ENCODE measurements at places on chromosomes 5 and 9.
A peak's percentile ranks its signal among the peaks of the same experiment; 100 is the strongest.

DNA sequence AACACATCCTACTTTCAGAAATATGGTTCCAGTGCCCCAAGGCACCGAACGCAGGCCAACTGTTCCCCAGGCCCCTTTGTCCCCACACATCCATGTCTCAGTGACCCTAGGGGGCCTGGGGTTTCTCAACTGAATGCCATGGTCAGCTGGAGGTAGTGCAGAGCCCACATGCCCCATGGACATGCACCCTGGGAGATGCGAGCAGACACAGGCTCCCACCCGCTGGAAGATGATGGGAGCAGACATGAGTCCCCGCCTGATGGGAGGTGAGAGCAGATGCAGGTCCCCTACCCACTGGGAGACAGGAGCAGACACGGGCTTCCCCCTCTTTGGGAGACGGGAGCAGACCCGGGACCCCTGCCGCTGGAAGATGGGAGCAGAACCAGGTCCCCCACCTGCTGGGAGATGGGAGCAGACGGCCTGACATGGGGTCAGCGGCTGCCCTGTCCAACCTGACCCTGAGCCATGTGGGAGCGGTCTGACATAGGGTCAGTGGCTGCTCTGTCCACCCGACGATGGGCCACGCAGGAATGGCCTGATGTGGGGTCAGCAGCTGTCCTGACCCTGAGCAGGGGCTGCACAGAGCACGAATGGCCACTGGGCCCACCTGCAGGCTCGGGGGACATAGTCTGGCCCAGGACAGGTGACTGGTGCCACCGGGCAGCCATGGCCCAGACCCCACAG is 18.4 kb downstream of the ZDHHC11B start:
- peak; percentile 18 for DNase-seq

DNA sequence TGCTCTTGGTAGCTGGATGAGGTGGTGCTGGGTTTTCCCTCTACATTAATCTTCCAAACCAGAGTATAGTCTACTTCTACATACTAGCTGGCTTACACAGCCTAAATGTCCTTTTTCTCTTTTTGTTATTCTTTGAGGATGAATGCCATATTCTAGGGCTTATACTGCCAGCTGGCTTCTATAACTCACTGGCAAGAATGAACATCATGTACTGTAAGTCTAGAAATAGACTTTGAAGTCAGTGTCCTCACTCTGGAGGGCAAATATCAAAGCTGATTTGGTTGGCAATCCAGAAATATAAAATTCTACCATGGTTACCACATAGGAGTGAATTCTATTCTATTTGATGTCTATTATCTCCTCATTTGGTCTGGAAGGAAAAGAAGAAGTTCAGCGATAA is 251.7 kb upstream of the TYRP1 start:
- DNase-seq, result no peak

DNA sequence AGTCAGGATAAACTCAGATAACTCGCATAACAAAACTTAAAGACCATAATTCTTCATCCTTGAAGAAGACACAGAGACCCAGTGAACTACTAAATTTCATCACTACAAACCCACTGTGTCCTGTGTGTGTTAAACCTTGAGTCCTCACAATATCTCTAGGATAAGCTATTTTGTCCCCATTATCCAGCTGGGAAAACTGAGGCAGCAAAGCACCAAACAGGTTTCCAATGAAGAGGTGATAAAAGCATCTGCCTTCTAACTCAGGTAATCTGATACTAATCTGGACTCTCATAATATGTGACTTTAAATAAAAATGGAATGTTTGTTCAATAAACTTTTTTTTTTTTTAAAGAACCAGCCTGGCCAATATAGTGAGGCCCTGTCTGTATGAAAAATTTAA is 62.7 kb upstream of the PPP2CA start:
- no peak for DNase-seq

DNA sequence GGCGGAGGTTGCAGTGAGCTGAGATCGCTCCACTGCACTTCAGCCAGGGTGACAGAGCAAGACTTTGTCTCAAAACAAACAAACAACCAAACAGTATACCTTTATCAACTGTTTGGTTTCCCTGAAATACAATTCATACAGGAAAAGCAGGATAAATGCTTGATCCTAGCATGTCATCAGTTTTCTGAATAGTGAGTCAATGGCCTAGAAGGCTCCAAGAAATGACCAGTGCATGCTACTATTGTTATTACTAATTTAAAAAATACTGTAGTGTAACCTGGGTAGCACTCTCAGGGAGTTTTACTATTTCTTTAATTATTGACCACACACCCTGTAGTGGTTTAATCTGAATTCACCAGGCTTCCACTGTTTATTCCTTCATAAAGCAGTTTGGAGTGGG is 101.0 kb upstream of the PTPN3 start:
- DNase-seq, result no peak

- no peak for DNase-seq
These were observed 6.6 kb upstream of the NRG2 start for GRCh38 chr5:140049713-140050112.

- DNase-seq, result no peak
These were observed 69.0 kb upstream of the IRX1 start for GRCh38 chr5:3526551-3527185.

- DNase-seq, result no peak
These were observed 1.9 kb downstream of the AP3S1 start for GRCh38 chr5:115843444-115844130.

DNA sequence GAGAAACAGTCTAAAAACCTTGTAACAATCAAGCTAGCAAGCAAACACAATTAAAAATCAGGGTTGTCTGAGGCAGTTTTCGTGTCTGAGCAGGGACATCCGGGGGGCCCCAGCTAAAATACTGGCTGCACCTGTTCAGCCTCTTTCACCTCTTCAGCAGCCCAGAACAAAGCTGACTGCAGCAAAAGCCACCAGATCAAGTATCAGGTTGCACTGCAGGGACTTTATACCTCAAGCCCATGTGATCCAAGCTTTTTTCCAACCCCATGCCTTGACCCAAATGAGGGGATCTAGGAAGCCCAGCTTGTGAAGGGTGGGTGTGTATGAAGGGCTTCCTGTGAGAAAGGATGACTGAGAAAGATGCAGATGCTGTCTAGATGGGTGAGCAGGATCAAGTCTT is 133.4 kb downstream of the SEMA6A start:
- peak; percentile 29 for DNase-seq

DNA sequence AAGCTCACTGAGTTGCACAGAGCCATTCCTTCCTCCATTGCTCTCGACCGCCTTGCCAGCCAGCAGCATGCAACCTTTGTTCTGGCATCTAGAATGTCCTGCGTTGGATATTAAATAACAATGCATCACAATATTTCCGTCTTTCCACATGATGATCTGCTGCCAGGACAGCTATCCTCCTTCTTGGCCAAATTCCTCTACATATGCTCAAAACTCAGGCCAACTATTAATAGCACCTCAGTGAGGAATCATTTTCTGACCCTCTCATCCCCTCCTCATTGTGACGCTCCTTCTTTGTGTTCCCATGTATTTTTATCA is 128.6 kb downstream of the MYO10 start:
- peak; percentile 51 for DNase-seq

DNA sequence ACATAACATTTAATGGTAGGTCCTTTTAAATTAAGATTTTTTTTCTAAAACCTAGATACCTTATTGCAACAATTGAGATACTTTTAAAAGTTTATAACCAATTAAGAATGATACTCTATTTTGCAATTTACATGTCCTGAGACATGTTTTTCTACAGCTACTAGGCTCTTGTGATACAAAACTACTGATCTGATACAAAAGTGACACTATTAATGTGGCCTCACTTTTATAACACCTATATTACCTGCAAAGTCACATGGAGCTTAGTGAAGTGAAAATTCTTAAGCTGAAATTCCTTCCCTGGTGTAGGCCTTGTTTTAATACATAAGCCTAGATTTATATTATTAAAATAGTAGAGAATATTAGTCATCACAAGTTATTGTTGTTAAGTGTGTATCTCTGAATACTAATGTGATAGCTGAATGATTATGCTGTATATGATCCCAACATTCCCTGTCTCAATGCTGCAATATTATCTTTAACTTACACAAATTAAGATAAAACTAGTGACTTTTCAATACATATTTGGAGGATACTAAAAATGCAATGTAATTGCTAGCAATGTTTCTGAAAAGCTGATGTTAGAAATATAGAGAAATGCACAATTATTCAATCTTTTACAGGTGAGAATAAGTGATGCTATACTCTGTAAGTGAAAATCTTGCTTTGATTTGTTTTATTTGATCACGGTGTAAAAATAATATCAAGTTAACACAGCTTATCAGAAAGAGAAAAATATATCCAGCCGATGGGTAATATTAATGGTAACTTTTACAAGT is 2.6 kb downstream of the NFIB start:
- DNase-seq, result no peak

DNA sequence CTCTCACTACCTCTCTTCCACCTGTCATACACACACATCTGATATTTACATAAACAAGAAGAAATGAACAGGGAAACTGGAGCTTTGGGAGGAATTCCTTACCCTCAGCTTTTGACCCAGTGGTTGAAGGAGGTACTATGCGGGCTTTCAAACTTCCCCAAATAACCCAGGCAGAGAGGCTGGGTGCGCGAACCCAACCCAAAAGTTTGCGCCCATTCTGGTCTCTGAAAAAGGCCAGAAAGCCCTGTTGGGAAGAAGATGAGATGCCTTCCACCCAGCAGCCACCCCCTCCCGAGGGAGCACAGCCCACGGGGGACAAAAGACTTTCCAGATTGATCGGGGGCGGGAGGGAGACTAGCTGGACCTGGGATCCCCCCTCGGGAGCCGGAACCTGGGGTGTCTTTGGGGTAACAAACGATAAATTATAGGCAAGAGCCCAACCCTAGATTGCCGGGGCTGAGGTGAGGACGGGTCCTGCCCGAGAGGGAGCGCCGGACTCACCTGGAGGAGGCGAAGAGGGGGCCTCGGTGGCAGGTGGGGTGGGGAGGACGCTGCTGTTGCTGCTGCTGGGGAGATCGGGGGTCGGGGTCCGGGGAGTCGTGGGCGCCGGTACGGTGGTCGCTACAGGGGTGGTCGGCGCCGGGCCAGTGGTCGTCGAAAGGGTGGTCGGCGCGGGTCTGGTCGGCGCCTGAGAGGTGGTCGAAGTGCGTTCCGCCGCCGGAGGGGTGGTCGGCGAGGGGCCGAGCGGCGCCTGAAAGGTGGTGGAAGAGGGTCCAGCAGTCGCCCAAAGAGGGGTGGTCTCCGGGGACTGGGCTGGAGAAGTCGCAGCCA is 798 bp downstream of the MEGF9 start:
- DNase-seq, result peak; percentile 51

- DNase-seq, result no peak
These were observed 22.1 kb downstream of the PCDHGC5 start for GRCh38 chr5:141510850-141511601.

DNA sequence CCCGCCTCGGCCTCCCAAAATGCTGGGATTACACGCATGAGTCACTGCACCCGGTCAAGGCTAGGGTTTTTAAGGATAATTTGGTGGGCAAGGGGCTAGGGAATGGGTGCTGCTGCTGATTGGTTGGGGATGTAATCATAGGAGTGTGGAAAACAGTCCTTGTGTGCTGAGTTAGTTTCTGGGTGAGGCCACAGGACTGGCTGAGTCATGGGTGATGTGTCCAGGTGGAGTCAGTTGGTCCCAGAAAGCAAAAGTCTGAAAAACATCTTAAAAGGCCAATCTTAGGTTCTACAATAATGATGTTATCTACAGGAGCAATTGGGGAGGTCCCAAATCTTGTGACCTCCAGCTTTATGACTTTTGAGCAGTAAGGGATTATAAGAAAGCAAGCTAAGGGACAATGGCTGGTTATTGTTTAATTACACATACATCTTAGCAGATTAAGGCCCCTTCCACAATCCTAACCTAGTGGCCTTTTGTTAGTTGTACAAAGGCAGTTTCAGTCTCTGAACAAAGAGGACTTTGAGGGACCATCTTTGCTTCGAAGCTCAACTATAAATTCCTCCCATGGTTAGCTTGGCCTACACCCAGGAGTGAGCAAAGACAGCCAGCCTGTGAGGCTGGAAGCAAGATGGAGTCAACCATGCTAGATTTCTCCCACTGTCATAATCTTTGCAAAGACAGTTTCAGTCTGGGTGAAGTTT is 5.5 kb upstream of the AOPEP start:
- no peak for DNase-seq

DNA sequence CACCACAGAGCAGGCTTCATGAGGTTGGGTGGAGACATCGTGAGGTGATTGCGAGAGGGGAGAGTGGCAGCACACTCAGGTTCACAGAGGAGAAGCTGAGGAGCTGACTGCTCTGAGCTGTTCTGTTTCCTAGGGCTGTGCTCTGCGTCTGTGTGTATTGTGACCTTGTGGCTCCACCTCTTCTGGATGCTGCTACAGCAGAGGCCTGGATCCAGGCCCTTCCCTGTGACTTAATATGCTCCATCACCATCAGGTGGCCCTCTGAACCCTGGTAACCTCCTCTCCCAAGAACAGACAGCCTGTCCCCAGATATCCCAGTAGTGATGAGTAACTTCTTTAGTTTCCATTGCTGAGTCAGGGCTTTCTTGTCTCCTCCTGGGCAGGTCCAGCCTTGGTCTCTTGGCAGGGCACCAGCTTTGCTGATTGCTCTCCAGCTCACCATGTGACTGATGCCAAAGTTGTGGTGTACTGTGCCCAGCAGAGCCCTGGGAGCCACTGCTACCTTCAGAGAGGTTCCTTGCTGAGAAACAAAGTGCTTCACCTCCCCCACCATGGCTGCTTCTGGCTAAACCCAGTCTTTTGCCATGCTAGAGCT is 212.8 kb upstream of the CHD1 start:
- no peak for DNase-seq

GRCh38 chr9:98031935-98032334 is 24.6 kb upstream of the NANS start:
- DNase-seq, result no peak

- no peak for DNase-seq
These were observed 319.0 kb upstream of the CDH6 start for GRCh38 chr5:30874241-30875034.

DNA sequence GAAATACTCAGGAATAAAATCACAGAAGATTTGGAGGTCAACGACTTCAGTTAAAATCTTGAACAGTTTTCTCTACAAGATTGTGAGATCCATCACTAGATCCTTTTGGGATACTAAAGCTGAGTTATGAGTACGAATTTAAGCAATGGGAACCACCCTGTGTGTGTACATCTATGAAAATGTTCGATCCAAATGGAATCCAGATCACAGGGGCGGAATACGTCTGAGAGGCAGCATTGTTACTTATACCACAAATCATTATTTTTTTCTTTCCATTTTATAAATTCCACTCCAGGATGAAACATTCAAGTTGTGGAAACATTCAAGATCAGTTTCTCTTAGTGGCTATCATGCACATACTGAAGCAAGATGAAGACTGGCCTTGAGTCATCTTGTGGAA is 239.3 kb upstream of the PAPPA start:
- no peak for DNase-seq

- peak; percentile 44 for DNase-seq
These were observed 395.0 kb upstream of the SMARCA2 start for GRCh38 chr9:1619915-1620710.

- DNase-seq, result no peak
These were observed 327.4 kb downstream of the AGTPBP1 start for GRCh38 chr9:85414390-85414789.

- DNase-seq, result no peak
These were observed 405.7 kb downstream of the SEMA5A start for GRCh38 chr5:9140202-9140601.
